ENCODE measurements at places on chromosomes 12 and 14.

GRCh38 chr14:50318031-50318626 lies 6.0 kb downstream of the DMAC2L start:
- DNase-seq = no peak

- no peak for DNase-seq
These were observed 52.7 kb downstream of the KCNA5 start for GRCh38 chr12:5096241-5096924.

DNA sequence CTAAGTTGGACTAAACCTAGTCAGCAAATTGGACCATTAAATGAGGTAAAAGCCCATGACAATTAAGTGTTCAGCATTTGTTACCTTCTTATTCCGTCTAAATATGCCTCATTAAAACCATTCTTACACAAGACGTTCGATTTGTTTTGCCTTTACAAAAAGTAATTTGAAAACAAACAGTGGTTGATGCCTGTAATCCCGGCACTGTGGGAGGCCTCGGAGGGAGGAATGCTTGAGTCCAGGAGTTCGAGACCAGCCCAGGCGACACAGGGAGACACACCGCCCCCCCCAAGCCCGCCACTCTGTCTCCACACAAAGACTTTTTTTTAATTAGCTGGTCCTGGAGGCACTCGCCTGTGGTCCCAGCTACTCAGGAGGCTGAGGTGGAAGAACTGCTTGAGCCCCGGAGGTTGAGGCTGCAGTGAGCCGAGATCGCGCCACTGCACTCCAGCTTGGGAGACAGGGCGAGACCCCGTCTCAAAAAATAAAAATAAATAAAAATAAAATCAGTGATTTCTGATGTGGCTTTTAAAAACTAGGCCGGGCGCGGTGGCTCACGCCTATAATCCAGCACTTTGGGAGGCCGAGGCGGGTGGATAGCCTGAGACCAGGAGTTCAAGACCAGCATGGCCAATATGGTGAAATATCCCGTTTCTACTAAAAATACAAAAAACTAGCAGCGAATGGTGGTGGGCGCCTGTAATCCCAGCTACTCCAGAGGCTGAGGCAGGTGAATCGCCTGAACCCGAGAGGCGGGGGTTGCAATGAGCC lies 856 bp upstream of the EIF4B start:
- DNase-seq = no peak

DNA sequence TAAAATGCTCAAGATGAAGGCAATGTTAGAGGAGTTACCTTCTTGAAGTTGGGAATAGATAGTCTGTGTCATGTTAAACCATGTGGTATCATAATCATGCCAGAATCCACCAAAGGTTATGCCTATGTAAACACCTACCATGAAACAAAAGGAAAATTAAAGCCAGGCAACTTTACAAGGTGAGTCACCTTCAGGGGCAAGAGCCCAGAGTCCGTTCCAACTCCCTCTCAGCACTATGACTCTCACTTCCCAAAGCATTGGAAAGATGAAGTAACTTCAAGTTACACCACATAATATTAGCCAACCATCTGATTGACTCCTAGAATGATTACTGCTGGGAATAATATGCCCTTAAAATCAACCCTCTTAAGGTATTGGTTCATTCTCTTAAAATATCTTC lies 38.5 kb downstream of the CATSPERB start:
- no peak for DNase-seq

DNA sequence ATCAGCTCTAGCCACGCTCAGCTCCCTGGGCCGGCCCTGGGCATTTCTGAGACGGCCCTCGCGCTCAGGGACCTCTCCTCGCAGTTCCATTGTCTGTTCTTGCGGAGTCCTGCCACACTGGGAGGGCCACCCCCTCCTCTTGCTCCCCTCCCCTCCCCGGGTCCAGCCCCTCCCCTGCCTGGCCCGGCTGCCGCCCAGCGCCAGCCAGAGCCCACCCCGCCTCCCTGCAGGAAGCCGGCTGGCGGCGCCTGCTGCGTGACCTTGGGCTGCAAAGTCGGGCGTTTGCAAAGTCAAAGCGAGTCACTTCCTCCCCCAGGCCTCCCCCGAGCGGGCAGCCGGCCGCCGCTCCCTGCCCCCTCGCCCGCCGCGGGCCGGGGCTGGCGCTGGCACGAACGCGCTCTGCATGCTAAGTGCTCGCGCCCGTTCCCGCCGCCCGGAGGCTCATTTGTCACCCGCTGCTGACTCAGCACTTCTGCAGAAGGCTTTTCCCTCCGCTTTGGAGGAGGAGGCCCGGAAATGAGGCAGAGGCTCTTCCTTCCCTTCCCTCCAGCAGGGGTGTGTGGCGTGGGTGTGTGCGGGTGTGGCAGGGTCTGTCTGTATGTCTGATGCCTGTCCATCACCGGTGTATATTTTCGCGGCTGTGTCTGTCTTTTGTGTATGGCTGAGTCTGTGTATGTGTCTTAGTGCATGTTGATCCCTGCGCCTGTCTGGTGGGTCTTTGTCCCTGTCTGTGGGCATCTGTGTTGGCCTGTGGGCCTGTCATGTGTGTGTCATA lies 72.0 kb downstream of the IRF2BPL start:
- peak; percentile 41 for DNase-seq
